ENCODE measurements at places on chromosomes 1 and 21. TPM values are rescaled to one million over a fixed set of nuclear protein-coding genes. Genes with fewer than 3 reads are reported as not detected.

Gene FAM72B
- 0.91 TPM for total RNA-seq

Gene ADORA3
- total RNA-seq, result not detected

Gene ADPRS
- 17.8 TPM for total RNA-seq

Gene CCDC27
- not detected for total RNA-seq

Gene SPRR2D
- not detected for total RNA-seq

Gene KTI12
- total RNA-seq, result 12.5 TPM

Gene GUCA2A
- total RNA-seq, result not detected

Gene NBPF26
- total RNA-seq, result 36.5 TPM

Gene MPZ
- total RNA-seq, result 1.8 TPM

Gene SDHC
- total RNA-seq, result 61.3 TPM

Gene ASAP3
- total RNA-seq, result 127 TPM

Gene DDR2
- total RNA-seq, result 292 TPM

Gene JUN
- 60.5 TPM for total RNA-seq

Gene SPRR4
- total RNA-seq, result not detected

Gene SOX13
- total RNA-seq, result 1.8 TPM

Gene ROR1
- total RNA-seq, result 12.0 TPM

Gene OR2AK2
- not detected for total RNA-seq

Gene UBE2J2
- total RNA-seq, result 30.3 TPM

Gene VASH2
- total RNA-seq, result 0.43 TPM

Gene PGM1
- 133 TPM for total RNA-seq

Gene AMPD1
- total RNA-seq, result not detected

Gene PLPP3
- 344 TPM for total RNA-seq

Gene FNDC10
- 2.1 TPM for total RNA-seq

Gene TMEM82
- not detected for total RNA-seq

Gene PROX1
- total RNA-seq, result 0.22 TPM

Gene KCNE2
- not detected for total RNA-seq

Gene FCRL6
- total RNA-seq, result not detected

Gene FCRLB
- total RNA-seq, result 1.3 TPM

Gene PLA2G2F
- total RNA-seq, result not detected

Gene CEPT1
- total RNA-seq, result 79.4 TPM

Gene A3GALT2
- not detected for total RNA-seq

Gene ENO1
- total RNA-seq, result 2,631 TPM

Gene LCE3E
- total RNA-seq, result not detected

Gene SLFNL1
- total RNA-seq, result 0.43 TPM

Gene SLC50A1
- total RNA-seq, result 37.9 TPM

Gene GBP1
- 55.0 TPM for total RNA-seq

Gene CCDC185
- total RNA-seq, result not detected

Gene NBPF10
- total RNA-seq, result 4.3 TPM

Gene HTR6
- not detected for total RNA-seq

Gene PLK3
- 11.2 TPM for total RNA-seq

Gene RASAL2
- total RNA-seq, result 45.2 TPM

Gene ECM1
- 29.9 TPM for total RNA-seq

Gene ADAMTS4
- total RNA-seq, result 0.43 TPM

Gene AIRE
- total RNA-seq, result not detected

Gene MARCKSL1
- total RNA-seq, result 10.1 TPM

Gene SLC6A17
- total RNA-seq, result 0.22 TPM

Gene RNASEL
- total RNA-seq, result 13.9 TPM

Gene IL10
- total RNA-seq, result 0.26 TPM

Gene LORICRIN
- total RNA-seq, result not detected

Gene PCSK9
- 0.86 TPM for total RNA-seq

Gene SLC25A33
- 4.5 TPM for total RNA-seq
